ENCODE measurements at places on chromosomes 3 and 15.
A peak's percentile ranks its signal among the peaks of the same experiment; 100 is the strongest.

- DNase-seq, result no peak
Measured at GRCh38 chr3:48567090-48567489, 3.5 kb upstream of the UCN2 start.

- no peak for DNase-seq
Measured at GRCh38 chr3:73080216-73080966, 18.9 kb downstream of the EBLN2 start.

- no peak for DNase-seq
Measured at GRCh38 chr3:72274493-72275330, 489.8 kb upstream of the PROK2 start.

DNA sequence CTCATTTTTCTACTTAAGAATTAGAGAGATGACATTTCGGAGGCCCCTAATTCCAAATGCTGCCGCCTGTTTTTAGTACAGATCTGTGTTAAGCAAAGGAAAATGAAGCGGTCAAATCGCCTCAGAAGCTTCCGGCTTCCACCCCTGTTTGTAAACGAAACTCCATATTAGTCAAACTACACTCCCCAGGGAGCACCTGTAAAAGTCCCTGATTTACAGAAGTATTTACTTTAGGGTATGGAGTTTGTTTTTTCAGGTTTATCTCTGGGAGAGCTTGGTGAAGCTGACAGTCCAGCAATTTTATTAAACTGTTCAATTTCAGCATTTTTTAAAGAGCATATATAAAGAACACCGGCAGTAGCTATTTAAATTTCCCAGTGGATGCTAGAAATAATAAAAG is 319.8 kb downstream of the FHIT start:
- DNase-seq, result no peak

DNA sequence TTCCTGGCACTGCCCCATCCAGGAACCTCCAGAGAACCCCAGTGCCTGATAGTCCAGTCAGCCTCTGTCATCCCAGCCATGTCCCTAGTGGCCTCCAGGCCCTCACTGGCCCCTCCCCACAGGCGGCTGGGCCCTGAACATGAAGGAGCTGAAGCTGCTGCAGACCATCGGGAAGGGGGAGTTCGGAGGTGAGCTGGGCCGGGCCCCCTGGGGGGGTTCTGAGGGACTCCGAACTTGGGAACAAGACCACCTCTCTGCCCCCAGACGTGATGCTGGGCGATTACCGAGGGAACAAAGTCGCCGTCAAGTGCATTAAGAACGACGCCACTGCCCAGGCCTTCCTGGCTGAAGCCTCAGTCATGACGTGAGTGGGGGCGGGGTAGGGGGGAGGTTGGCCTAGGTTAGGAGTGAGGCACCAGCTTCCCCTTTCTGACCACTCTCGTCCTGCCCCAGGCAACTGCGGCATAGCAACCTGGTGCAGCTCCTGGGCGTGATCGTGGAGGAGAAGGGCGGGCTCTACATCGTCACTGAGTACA is 12.0 kb upstream of the LMAN1L start:
- no peak for DNase-seq

DNA sequence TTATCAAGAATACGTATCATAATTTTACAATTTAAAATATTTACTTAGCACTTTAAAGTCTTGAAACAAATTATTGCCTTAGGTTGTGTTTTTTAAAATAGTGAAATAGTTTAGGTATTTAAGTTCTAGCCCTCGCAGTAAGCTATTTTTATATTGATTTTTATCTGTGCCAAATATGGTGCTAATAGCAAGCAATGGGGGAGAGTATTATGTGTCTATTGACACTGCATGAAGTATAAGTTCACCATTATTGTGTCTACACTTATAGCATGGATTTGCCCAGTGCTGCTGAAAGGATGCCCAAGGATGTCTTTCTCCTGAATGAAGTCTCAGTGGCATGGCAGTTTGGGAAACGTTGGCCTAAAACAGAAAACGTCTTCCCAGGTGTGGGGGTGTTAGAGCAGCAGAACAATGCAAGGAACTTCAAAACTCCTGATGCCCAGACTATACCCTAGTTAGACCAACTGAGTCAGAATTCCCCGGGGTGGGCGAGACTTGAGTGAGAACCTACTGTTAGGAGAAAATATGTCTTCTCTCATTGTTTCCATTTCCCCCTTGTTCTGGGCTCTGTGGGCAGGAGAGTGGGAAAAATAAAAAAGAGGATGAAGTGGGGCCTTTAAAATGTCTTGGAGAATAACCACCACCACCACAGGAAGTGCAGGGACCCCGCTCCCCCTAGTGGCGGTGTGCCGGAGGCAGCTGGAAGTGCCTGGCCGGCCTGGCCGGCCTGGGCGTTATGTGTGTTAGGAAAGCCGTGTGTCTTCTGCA is 104.2 kb upstream of the SLC7A14 start:
- peak; percentile 58 for DNase-seq

DNA sequence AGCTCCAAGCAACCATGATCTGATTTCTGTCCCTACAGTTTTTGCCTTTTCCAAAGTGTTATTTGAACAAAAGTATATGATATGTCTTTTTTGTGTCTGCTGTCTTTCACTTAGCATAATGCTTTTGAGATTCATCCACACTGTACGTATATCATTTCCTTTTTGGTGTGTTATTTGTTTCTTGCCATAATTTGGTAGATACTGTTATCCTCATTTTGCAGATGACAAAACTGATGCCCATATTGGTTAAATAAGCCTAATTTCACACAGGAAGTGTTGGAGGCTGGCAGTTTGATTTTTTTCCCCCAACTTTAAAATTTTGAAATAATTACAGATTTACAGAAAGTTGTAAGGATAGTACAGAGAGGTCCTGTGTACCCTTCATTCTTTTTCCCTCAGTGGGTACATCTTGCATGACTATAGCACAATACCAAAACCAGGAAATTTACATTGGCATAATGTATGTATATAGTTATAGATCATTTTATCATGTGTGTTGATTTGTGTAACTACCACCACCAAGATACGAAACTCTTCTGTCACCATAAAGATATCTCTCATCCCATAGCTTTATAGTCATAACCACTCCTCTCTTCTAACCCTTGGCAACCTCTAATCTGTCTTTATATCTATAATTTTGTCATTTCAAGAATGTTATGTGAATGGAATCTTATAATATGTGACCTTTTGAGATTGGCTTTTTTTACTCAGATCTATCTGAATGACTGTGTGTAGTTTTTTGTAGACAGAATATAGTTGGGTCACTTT is 55.6 kb downstream of the RASA2 start:
- DNase-seq, result no peak

DNA sequence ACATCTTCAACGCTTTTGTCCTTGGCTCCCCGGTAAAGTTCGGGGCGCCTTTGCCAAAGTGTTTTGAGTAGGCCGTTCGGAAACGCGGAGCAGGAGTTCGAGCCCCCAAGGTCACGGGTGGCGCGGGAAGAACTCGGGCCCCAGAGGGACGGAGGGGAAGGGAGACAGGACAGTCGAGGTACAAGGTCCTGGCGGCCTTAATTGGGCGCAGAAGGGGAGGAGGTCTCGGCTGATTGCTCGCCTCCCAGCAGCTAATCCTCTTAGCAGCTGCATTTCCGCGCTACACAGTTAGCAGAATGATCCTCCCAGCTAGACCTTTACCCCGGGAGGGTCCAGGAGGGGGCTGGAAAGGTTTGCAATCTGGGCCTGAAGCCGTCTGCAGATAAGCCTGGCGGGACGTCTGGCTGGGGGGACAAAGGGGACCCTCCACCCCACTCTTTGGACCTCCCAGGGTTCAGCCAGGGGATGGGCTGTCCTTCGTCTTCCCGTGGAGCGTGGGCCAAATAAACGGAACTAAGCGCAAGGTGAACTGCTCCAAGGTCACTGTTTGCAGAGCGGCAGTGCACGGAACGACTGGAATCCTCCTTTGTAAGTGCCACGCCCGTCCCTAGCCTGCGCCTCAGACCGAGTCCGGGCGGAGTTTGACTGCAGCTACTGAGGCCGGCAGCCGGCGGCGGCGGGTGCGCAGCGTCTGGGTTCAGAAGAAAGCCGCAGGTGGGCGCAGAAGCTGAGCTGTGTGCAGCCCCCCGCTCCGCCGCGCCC is 7.2 kb downstream of the EOMES start:
- DNase-seq, result no peak

DNA sequence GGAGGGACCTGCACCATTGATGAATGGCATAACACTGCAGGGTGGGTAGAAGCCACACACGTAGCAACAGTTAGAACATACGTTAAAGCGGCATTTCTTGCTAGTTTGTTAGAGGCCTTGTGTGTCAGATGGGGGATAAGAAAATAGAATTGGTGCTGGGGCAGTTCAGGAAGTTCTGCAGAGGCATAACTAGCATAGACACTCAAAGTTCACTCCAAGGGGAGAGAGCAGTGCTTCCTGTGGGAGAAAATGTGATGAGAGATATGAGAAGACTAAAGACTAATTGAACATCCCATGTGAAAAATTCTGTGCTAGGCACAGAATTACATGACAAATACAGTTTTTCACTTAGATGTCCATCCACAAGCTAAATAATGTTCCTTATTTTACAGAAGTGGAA is 327.1 kb downstream of the ZNF621 start:
- no peak for DNase-seq

- DNase-seq, result no peak
Measured at GRCh38 chr15:74270854-74271520, 34.9 kb downstream of the CCDC33 start.

DNA sequence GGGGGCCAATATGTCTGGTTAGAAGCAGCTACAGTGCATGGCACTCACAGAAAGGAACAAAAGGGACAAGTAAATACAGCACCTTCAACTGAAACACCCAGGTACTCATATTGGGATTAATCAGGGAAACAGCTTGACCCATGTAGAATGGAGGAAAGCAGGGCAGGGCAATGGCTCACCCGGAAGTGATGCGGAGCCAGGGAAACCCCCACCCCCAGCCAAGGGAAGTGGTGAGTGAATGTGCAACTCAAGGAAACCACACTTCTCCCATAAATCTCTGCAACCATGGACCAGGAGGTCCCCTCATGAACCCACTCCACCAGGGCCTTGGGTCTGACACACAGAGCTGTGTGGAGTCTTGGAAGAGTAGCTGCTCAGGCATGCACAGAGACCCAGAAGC is 117.1 kb downstream of the MTHFS start:
- no peak for DNase-seq

DNA sequence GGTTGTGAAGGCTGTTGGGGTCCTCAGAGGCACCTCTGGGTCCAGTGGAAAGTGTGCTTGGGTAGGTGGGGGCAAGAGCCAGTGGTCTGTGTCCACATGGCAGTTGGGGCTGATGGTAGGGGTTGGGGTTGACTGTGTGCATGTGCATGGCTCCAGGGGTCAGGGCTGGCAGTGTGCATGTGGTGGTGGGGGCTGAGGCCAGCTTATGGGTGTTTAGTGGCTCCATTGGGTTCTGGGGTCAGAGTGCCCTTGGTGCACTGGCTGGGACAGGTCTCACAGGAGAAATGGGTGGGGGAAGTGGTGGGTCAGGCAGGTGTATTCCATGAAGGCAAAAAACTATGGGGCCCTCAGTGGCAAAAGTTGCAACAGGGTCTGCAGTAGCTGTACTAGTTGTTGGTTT is 97.9 kb downstream of the EDEM1 start:
- no peak for DNase-seq

DNA sequence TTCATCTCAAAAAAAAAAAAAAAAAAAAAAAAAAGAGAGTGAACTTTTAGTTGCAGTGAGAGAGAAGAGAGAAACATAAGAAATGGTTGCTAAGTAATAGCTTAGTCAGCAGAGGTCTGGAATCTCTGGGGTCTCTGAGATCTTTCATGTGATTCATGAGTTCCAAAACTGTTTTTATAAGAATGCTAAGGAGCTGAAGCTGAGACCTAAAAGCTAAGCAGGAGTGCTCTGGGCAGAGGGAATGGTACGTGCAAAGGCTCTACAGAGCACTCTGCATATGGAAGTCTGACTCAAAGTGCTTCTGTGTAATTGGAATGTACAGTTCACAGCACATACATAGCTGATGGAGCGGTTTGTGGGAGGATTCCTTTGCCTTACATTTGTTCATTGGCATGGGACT is 66.3 kb upstream of the LRIG1 start:
- DNase-seq, result no peak

- DNase-seq, result no peak
Measured at GRCh38 chr3:178370387-178370786, 165.8 kb upstream of the KCNMB2 start.

- no peak for DNase-seq
Measured at GRCh38 chr3:58963928-58964503, 85.8 kb downstream of the CFAP20DC start.

GRCh38 chr3:197809356-197810020 is 18.4 kb downstream of the LRCH3 start:
- no peak for DNase-seq

GRCh38 chr3:64340641-64341101 is 115.4 kb upstream of the PRICKLE2 start:
- DNase-seq, result no peak

DNA sequence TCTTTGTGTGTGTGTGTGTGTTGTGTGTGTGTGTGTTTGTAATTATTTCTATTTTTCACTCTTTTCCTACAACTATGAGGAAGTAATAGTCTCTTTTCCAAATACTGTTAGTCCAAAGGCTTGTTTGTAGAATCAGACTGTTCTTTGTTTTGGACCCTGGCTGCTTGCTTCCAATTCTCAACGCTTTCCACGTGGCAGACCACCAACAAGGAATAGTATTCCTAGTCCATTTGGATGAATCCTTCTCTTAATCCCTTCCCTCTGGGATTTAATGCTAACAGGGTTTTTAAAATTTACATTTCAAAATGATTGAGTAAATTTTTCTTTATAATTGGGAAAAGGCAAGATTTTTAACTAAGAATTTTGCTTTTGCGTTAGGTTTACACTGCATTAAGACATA is 62.7 kb downstream of the ADAMTSL3 start:
- DNase-seq, result no peak

DNA sequence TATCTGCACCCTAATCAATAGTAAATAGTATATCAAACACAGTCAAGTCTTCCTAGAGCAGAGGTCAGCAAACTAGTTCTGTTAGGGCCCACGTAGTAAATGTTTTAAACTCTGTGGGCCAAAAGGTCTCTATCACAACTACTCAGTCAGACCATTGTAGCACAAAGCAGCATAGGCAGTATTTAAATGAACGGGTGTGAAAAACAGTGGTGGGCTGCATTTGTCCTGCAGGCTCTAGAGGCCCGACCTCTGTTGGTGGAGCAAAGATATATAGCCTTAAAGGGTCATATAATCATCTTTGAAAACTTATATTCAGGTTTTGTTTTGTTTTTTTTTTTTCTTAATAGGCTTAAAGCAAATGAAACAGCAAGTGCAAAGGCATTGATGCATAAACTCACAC is 326.4 kb upstream of the TRIM42 start:
- no peak for DNase-seq

Data from nucleus accumbens (tissue), 56 donors.